ENCODE measurements at places on chromosomes 2 and 18.

- no peak for DNase-seq
Measured at GRCh38 chr18:67682516-67682915, 166.0 kb upstream of the DSEL start.

- no peak for DNase-seq
Measured at GRCh38 chr2:122108186-122108585, 352.7 kb downstream of the TSN start.

GRCh38 chr2:217711188-217711587 lies 291.6 kb downstream of the TNS1 start:
- DNase-seq = no peak

DNA sequence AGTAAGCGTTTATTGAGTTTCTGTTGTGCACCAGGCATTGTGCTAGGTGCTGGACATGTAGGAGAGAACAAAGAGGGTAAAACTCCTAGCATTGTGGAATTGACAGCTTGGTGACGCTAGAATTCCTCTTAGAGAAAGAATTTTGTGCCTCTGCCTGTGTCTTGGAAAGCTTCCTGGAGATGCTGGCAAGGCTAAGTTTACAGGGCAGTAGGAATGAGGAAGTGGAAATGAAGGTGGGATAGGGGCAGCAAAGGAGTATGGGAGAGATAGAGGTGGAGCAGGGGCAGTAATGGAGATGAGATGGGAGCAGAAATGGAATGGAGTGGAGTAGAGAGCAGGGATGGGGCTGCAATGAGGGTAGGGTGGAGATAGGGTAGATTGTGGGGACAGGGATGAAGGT lies 29.8 kb downstream of the GPR39 start:
- no peak for DNase-seq

- DNase-seq = peak; percentile 22
Measured at GRCh38 chr2:101770726-101771125, 73.2 kb downstream of the MAP4K4 start.

DNA sequence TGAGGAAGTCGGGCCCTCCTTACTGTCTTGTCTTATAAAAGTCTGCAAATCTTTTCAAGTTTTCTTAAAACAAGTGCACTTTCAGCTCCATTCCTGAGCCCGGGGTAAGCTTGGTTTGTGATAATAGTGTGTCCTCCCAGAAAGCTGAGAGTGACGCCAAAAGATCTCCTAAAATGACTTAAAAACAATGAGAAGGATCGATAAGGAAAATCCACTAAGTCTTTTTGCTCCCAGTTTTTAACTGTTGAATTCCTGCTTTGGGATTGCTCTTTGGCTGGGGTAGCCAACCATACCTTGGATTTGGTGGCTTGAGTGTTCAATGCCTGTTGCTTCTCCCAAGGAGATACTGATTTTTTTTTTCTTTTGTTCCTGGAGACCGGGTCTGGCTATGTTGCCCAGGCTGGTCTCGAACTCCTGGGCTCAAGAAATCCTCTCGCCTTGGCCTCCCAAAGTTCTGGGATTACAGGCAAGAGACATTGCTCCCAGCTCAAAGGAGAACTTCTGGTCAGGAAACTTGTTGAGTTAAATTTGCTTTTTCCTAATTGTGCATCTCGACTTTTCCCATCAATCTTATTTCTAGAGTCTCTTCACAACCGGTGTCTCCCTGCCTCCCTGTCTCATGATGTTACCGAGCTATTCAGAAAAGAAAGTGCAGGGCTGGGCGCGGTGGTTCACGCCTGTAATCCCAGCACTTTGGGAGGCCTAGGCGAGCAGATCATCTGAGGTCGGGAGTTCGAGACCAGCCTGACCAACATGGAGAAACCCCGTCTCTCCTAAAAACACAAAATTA lies 3.0 kb downstream of the TGIF1 start:
- DNase-seq = no peak

- no peak for DNase-seq
Measured at GRCh38 chr2:53211201-53211774, 556.3 kb upstream of the CHAC2 start.

- no peak for DNase-seq
Measured at GRCh38 chr2:40343902-40344301, 108.0 kb downstream of the SLC8A1 start.

DNA sequence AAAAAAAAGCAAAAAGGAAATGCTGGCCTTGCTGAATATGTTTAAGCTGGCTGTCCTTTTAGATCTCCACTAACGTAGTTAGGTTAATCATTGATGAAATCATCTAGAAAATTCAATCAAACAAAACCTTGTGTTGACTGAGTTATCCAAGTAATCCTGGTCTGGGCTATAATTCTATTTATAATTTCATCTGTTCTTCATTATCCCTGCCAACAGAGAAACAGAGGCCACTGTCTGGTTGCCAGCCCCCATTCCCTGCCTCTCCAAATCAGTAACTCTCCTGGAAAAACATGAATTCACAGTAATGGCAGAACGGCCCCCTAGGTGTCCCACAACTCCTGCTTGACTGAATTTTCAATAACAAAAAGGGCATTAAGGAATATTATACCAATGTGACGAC lies 24.6 kb downstream of the DOCK10 start:
- no peak for DNase-seq

DNA sequence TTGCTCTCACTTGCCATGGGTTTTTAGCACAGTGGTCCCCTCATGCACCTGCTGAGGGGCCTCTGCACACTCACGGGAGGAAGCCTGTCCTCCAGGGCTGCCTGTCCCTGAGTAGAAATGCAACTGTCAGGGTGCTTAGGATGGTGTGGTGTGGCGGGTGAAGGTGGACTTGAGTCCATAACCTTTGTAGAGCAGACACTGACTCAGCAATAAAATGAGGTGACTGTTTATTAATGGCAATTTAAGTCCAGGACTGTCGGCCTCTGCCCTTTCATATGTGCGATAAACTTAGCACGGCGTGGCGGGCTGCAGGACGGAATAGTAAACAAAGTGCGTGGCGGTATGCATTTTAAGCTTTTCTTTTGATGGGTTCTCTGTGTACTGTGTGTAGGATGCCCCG lies 188.2 kb downstream of the LDLRAD4 start:
- DNase-seq = no peak

GRCh38 chr2:222248818-222249217 lies 50.0 kb downstream of the PAX3 start:
- no peak for DNase-seq

- no peak for DNase-seq
Measured at GRCh38 chr18:12783524-12783923, 80.7 kb downstream of the PSMG2 start.

GRCh38 chr18:11064106-11064505 lies 85.3 kb downstream of the PIEZO2 start:
- no peak for DNase-seq

GRCh38 chr18:80170395-80171053 lies 61.5 kb downstream of the ADNP2 start:
- no peak for DNase-seq

DNA sequence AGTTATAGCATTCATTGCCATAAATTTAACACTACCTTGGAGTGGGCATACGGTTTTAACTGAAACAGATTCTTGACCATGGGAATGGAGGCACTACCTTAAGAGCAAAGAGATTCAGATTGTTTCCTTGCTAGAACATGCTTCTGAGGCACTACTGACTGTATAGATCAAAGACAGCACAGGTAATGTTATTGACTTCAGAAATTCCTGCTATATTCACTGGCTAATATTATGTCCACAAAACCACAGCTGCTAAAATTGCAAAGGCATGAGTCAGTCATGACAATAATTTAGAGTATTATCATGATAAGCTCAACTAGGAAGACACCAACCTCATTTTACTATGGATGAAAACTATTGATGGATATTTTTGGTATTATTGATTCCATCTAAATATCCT lies 39.4 kb downstream of the SLC8A1 start:
- no peak for DNase-seq

- no peak for DNase-seq
Measured at GRCh38 chr18:14577971-14578370, 34.6 kb upstream of the POTEC start.

- no peak for DNase-seq
Measured at GRCh38 chr2:128308284-128308731, 10.4 kb downstream of the HS6ST1 start.

- DNase-seq = no peak
Measured at GRCh38 chr2:120630031-120630701, 105.5 kb upstream of the GLI2 start.

- DNase-seq = no peak
Measured at GRCh38 chr2:98356729-98357128, 10.5 kb downstream of the CNGA3 start.

DNA sequence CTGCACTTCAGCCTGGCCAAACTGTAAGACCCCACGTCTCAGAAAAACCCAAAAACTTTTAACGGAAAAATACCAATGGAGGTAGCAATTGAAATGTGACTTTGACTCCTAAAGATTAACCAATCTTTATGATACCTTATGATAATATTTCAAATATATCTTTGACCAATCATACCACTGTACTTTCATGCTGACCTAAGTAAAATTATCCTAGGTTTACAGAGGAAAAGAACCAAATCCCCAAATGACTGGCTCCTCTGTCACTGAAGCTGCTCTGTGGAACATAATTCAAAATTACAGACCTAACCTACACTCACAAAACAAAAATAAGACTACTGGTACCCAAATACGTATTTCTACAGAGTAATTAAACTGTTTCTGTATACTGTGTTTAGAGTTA lies 7.7 kb upstream of the STPG4 start:
- DNase-seq = no peak

DNA sequence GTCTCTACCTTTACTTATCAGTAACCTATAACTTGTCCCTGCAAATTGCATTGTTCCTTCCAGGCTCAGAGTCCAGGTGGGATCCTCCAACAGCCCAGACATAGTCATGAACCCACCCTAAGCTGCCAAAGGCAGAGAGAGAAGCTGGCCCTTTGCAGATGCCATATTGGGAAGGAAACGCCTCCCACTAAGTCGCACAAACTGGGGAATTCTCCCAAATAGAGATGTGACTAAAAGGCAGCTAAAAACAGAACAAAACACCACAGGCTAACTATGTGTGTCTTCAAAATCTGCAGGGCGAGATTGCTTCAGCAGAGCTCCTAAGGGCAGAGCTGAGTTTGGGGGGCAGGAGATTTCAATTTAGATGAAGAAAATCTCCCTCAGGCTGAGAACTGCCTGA lies 38.5 kb upstream of the SIGLEC15 start:
- DNase-seq = no peak

DNA sequence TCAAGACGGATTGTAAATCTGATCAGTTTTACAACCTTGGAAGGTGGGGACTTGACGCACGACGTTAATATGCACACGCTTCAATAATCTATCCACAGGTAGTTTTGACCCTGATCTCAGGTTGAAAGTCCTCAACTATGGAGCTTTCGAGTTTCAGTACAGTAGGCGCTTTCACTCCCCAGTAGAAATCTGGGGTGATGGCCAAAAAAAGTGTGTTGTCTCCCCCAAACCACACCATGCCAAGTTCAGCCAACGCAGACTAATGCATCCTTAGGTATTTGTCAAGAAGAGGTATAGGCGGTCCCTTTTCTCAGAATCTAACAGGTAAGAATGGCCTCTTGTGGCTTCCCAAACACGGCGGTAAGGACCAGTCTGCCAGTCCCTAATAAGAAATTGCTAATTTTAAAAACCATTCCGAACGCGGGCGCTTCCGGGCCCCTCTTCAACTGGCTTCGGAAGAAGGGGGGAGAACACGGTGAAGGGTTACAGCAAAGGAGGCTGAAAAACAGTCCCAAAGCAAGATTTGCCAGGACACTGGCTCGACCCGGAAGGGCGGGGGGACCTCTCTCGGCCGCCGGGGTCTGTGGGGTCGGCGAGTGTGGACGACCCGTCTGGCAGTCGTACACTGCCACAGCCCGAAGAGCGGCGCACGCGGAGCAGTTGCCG lies 659 bp downstream of the FAM210A start:
- DNase-seq = no peak

DNA sequence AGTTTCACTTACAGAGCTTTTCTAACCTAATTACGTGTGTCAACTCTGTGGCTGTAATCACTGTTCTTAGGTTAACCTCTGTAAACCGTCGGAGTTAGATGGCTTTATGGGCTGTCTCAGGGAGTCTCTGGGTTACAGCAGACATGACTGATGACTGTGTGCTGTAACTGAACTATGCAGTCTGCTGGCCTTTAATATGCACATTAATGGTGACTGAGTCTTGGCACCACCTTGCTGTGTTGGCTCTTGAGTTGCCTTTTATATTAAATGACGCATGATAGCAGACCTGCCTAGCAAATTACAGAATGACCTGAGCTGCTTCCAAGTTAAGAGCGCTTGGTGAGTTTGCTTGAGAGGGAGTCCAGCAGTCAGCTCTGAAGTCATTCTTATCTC lies 90.1 kb downstream of the ACKR3 start:
- DNase-seq = no peak

DNA sequence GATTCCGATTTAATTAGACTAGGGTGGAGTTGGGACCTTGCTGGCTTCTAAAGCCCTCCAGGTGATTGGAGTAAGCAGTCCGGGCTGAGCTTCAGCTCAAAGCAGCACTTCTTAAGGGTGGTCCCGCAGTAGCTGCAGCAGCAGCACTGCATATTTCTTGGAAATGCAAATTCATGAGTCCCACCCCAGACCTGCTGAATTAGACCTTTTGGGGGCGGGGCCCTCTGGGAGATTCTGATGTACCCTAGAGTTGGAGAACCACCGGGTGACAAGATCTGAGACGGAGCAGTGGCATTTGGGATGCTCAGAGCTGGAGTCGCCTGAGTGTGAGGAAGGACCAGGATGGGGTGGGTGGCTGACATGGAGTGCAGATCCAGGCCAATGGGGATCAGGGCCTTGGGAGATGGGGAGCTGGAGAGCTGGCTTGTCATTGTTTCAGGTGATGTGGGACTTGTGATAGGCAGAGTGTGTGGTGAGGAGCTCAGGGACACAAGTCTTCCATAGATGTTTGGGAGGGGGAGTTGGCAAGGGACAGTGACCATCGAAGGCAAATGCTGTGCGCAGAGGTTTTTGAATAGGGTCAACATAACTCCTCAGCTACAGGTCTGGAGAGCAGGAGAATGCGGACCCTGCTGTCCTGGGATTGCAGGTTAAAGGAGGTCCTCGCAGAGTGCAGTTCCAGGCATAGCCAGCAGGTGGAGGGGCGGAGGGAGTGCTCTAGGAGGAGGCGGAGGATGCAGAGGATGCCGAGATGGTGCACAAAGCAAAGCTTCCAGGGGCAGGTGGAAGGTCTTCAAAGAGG lies 130.9 kb upstream of the RAB12 start:
- peak; percentile 48 for DNase-seq

- DNase-seq = no peak
Measured at GRCh38 chr2:134201533-134201932, 52.3 kb upstream of the MGAT5 start.

DNA sequence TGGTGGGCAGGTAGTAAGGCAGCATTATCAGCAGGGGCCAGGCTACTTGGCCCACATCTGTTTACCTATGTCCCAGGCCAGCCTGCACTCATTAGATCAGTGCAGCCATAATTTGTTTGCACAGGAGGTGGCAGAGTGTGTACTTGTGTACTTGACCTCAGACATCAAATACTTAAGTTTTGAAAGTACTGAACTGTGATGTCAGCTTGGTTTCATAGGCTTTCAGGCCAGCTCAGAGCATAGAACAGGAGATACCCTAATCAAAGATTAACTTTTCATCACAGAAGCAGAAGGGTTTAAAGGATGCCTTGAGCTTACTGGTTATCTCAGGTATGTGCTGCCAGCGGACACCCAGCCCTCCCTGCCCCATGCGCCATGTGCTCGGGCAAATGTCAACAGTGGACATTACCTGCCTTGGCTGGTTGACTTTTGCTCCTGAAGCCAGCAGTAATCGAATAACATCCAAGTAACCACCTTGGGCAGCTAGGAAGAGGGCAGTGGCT lies 33.2 kb downstream of the ANKRD29 start:
- no peak for DNase-seq

GRCh38 chr2:133605011-133605765 lies 36.9 kb upstream of the NCKAP5 start:
- no peak for DNase-seq
